Heart right ventricle (tissue), 16 donors: ENCODE measurements at places on chromosomes 11 and 22.
A peak's percentile ranks its signal among the peaks of the same experiment; 100 is the strongest.

DNA sequence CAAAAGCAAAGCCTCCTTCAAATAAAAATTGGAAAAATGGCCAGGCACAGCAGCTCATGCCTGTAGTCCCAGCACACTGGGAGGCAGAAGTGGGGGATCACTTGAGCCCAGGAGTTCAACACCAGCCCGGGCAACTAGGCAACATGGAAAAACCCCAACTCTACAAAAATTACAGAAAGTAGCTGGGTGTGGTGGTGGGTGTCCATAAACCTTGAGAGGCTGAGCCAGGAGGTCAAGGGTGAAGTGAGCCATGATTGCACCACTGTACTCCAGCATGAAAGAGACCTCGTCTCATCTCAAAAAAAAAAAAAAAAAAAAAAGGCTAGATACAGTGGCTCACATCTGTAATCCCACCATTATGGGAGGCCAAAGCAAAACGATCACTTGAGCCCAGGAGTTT, 22.3 kb downstream of the DDX6 start:
- no peak for DNase-seq

DNA sequence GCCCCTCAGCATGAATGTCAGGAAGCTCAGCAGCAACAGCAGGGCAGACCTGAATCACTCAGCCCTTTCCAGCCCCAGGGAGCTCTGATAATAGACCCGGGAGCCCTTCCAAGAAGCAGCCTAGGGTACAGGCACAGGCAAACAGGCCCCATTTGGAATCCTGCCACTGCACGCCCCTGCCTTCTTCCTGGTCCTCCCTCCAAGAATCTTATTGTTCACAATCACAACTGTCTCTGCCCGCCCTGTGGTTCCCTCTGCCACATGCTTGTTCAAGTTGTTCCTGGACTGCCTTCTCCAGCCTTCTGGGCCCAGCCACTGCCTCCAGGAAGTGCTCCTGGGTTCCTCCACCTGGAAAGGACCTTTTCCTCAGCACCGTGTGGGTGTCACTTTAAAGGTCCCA, 54.6 kb downstream of the LRRC32 start:
- DNase-seq: peak; percentile 86

- no peak for DNase-seq
These were observed 77.6 kb upstream of the RTL6 start for GRCh38 chr22:44575381-44576268.

DNA sequence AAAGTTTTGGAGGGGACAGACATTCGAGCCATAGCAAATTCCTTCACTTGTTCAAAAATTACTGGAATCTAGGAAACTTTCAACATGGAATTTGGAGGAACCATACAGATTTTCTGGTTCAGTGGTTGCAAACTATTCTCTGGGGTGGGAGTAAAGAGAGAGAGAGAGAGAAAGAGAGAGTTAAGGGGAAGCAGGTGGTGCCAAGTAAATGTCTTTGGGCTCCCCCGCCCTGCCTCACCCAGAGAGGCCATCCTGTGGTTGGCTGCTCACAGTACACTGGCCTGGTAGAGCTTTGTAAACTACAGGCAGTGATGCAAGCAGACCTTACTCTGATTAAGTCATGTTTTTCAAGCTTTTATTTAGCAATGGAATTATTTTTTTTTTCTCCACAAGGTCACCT, 82.6 kb downstream of the ADAMTS15 start:
- no peak for DNase-seq

GRCh38 chr11:3197878-3198528, 20.6 kb downstream of the MRGPRG start:
- DNase-seq: no peak

- no peak for DNase-seq
These were observed 37.4 kb downstream of the PRR5L start for GRCh38 chr11:36333468-36333867.

DNA sequence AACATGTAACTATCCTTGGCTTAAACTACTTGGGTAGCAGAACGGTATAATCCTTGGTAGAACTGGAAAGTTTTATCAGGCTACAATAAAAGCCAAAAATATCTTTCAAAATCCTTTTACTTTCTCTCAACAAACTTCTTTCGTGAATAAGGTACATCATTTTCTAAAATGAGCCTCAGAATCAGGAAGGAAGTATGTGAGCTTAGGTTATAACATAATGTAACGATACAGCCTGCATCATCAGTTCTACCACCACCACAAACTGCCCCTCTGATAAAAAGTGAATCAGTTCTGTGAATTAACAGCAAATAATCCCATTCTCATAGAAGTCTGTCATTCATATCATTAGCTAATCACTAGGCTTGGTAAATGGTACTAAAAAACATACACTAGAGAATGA, 244.3 kb downstream of the SBF2 start:
- DNase-seq: no peak

GRCh38 chr11:87394924-87395323, 357.2 kb downstream of the TMEM135 start:
- DNase-seq: no peak
